ENCODE measurements at places on chromosomes 3 and 15. TPM values are rescaled to one million over a fixed set of nuclear protein-coding genes. Genes with fewer than 3 reads are reported as not detected.

GRAMD2A gene
- polyA plus RNA-seq: 0.06 TPM

- H3K4me1 ChIP-seq: peaks cover 8% of the 10 kb centered on the region
- peak; percentile 90 for DNase-seq
- H3K36me3 ChIP-seq: no peaks in the 10 kb centered on the region
- H3K27me3 ChIP-seq: no peaks in the 10 kb centered on the region
- peak within 1 kb of the TSS; percentile 99 for H3K4me3 ChIP-seq
Observed at GRCh38 chr15:48810414-48811324, at the start of gene CEP152. Gene CEP152, minus strand, starts transcription at chr15:48811069. Its CDS starts 5,420 bp downstream, at chr15:48805649.

- H3K27me3 ChIP-seq: no peaks in the 10 kb centered on the region
- H3K27ac ChIP-seq: no peak overlapping the region
- H3K4me1 ChIP-seq: no peaks in the 10 kb centered on the region
- H3K36me3 ChIP-seq: no peaks in the 10 kb centered on the region
Observed at GRCh38 chr15:29538044-29538443, 268.4 kb upstream of the NSMCE3 start.

DNA sequence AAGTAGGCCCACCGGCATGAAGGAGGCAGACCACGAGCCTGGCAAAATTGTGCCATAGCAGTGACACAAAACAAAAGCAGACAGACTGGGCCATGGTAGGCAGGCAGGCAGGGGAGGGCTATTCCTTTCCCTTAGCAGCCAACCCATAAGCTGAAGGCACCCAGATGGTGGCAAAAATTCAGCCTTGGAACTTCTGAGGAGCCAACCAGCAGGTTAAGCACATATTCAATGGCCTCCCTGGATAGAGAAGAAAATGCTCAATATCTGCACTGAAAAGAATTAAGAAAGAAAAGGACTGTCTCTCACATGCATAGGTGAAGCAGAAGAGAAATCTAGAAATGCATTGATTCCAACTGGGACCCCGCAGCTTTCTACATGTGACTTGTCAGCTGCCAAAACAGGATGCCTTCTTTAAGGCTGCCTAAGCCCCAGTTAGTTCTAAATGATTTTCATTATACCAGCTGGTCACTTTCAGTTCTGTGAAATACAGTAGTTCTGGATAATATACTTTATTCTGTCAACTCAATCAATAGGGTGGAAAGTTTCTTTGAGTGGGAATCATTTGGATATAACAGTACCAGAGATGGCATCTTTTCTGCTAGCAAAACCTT lies 2.7 kb downstream of the PRICKLE2 start:
- no peaks in the 10 kb centered on the region for H3K36me3 ChIP-seq
- no peaks in the 10 kb centered on the region for H3K27me3 ChIP-seq
- peaks cover 23% of the 10 kb centered on the region for H3K4me1 ChIP-seq
- DNase-seq: no peak

GRCh38 chr3:23430781-23431398 lies 227.8 kb downstream of the UBE2E2 start:
- no peaks in the 10 kb centered on the region for H3K36me3 ChIP-seq
- peak overlapping the region; percentile 10 for H3K27ac ChIP-seq
- DNase-seq: no peak
- H3K27me3 ChIP-seq: no peaks in the 10 kb centered on the region
- no peak overlapping the region for H3K4me3 ChIP-seq
- no peaks in the 10 kb centered on the region for H3K4me1 ChIP-seq

DNA sequence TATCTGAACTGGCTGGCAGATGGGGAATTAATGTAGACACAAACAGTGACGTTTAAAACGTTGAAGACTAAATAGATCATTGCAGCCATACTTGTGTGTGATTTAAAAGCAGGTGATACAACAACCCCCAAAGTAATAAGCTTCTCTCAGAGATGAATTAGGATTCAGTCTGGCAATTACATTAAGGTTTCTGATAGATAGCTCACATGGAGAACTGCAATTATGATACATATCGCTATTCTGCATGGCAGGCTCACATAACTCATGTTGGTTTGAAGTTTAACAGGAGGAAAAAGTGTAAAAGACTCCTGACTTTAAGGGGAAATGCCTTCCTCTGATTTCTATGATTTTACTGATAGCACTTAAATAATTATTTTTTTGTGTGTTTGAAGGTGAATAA lies 196.9 kb downstream of the CLSTN2 start:
- peak; percentile 29 for DNase-seq
- H3K36me3 ChIP-seq: no peaks in the 10 kb centered on the region
- H3K27ac ChIP-seq: peak overlapping the region; percentile 86
- peaks cover 32% of the 10 kb centered on the region for H3K4me1 ChIP-seq
- H3K4me3 ChIP-seq: no peak overlapping the region
